ENCODE measurements at places on chromosomes 16 and 17.

DNA sequence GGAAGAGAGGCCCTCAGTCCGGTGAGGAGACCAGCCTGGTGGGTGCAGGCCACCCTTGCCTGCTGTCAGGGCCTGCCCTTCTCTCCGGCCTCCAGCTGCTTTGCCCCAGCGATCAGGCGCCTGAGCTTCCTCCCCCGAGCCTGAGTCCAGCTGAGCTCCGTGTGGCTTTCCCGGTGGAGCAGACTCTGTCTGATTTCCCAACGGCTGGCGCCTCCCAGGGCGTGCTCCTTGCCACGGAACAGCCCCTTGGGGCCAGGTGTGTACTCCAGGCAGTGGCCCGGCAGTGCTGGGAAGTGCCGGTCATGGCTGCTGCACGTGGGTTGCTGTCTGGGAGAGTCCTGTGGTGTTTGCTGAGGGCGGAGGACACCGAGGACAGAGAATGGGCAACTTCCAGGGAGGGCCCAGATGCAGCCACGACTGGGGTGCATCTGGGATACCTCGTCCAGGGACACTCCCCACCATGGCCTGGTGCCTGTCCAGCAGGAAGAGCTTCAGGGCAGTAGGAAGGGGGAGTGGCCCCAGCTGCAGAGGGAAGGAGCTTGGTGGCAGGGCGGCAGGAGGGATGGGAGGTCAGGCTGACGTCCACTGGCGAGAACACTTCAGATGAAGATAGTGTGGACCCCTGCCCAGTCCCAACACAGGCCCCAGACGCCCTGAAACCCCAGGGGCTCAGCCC is 22.5 kb downstream of the METRNL start:
- no peak for DNase-seq

DNA sequence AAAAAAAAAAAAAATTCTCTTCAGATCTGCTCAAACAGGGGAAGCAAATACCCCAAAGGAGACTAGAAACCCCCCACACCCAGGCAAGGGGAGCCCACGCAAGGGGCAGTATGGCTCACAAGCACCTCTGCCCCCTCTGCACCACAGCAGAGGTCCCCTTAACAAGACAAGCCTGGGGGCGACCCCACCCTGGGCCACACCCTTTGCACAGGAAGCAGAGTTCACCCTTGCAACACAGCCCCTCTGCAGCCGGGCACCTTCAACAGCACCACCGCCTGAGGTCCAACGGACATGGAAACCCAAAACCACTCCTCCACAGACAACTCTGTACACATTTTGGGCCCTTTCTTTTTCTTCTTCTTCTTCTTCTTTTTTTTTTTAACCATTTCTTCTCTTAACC is 12.8 kb downstream of the AXIN1 start:
- DNase-seq, result peak; percentile 41

- DNase-seq, result no peak
Observed at GRCh38 chr17:78399693-78400144, 21.3 kb downstream of the PGS1 start.

- DNase-seq, result no peak
Observed at GRCh38 chr16:31507617-31507928, 618 bp downstream of the RUSF1 start.

- DNase-seq, result no peak
Observed at GRCh38 chr17:6427279-6427781, 7.6 kb downstream of the AIPL1 start.

DNA sequence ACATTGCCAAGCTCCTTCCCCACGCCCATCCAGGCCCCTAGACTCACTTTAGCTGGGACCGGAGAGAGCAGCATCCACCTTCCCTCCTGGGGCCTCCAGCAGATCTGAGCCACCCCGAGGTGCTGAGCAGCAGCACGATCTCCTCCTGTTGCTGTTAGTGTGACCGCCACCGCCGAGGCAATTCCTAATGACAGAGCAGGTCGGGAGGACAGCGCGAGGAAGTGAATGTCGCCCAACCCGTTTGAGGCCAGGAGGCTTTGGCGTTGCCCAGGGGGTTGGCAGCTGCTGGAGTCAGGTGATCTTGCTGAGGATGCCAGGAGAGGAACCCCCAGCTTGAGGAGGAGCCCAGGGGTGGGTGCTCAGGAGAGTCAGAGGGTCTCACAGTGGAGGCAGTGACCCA is at the start of gene RNF222:
Gene RNF222, minus strand, starts transcription at position 192 of the 400 bp plus-strand sequence. CDS start 4,366 bp downstream, outside the sequence.
- no peak for DNase-seq

DNA sequence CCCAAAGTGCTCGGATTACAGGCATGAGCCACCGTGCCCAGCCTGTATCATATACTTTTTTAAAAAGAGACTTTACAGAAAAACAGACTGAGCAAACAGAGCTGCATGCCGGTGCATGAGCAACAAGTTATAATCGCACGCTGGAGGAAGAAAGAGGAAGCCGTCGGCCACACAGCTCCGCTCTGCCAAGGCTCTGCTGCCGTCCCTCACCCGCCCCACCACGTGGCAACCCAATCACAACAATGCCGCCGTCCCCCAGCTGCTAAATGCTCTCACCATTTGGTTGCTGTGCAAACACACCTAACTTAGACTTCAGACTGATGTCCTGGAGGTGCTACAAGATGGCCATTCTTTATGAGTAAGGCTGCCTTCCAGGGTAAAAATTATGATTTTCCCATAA is 83.5 kb downstream of the ADCY9 start:
- DNase-seq, result peak; percentile 26

- peak; percentile 64 for DNase-seq
Observed at GRCh38 chr17:48678141-48678971, 44.0 kb downstream of the PRAC1 start.

DNA sequence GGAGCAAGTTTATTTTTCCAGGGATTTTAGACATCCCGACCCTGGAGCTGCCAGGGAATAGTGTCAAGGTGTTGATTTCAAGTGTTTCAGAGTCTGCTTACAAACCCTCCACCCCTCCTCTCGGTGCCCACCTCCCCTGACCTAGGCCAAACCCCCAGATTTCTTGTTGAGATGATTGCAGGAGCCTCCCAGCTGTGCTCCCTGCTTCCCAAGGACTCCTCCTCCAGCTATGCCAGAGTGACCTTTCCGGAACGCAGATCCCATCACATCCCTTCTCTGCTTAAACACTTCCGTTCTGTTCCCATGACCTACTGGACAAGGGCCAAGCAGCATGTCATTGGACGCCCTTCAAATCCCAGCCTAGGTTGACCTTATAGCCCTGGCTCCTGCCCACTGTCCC is 23.7 kb upstream of the CDH1 start:
- DNase-seq, result no peak

DNA sequence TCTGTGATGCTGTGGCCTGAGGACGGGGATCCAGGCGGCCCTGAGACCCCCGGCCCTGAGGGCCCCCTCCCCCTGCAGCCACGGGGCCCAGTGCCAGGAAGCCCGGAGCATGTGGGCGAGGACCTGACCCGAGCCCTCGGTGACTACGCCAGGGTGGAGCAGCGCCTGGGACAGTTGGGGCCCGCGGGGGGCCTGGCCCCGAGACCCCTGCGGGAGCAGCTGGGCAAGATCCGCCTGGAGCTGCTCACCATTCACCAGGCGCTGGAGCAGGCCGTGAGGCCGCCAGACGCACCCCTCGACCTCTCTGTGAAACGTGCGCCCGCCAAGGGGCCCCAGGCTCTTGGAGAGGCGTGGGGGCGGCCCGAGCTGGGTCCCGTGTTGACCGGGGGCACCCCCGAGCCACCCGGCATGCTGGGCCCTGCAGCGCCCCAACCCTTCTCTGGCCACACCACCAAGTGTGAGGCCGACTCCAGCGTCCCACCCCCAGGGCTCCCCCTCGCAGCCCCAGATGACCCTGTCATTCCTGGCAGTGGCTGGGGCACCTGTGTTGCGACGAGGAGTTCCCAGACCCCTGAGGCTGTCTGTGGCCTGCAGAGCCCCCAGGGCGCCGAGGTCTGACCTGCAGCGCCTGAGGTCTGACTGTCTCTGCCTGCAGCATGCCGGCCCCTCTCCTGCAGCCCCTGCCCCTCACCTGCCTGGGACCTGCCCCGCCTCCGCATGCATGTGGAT is 2.0 kb upstream of the NHLRC4 start:
- DNase-seq, result no peak

- DNase-seq, result no peak
Observed at GRCh38 chr17:65886315-65887245, 305.4 kb downstream of the CEP112 start.

DNA sequence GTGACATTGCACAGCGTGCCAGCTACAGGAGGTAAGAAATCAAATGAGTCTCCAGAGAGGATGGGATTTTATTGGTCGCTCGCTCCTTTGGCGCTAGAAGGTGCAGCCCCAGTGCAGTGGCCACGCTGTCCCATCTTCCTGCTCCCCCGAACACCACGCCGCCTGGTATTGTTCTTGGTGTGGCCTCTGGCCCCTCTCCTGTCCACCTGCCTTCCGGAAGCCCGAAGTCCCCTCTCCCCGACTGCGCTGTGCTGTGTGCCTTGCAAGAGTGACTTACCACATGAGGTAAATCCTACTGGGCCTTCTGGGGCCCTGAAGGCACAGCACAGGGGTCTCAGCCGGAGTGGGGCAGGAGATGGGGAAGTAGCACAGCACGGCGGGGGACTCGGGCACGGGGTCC is 58.2 kb downstream of the MARCHF10 start:
- no peak for DNase-seq

GRCh38 chr16:67770346-67770991 is 35.9 kb downstream of the RANBP10 start:
- DNase-seq, result no peak

DNA sequence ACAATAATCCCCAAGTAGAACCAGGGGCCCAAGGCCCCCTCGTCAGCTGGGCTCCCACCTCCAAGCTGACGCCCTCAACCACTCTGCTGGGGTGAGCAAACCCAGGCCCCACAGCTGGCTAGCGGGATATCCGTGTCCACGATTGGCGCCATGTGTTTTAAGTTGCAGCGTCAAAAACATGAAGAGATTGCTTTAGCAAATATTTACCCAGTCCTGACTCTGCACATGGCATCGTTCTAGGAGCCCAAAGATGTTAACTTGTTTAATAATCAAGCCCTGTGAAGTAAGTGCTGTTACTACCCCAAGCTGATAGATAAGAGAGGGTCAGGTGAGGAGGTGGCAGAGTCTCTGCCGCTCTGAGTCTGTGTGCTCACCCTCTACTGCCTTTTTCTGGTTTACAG is 344 bp upstream of the SEPTIN12 start:
- no peak for DNase-seq

DNA sequence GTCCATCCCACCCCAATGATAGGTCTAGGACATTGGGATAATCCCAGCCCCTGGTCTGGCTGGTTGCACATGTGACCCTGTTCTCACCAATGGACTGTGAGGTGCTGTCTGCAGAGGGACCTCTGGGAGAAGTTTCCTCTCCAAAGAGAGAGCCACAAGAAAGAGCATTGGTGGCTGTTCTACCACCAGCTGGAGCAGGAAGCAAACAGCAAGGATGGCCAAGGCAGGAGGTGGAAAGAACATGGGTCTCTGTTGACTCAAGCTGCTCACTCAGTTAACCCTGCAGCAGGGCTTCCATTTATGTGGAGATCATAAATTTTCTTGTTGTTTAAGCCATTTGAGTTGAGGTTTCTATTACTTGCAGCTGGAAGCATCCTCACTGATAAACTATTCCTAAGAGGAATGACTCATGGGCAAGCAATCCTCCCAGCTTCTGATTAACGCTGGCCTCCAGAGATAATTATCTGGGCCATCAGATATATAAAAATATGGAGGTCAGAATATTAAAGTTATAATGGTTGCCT is 52.6 kb downstream of the CYB5B start:
- no peak for DNase-seq

GRCh38 chr17:68792042-68792685 is 163.0 kb downstream of the ABCA8 start:
- no peak for DNase-seq

DNA sequence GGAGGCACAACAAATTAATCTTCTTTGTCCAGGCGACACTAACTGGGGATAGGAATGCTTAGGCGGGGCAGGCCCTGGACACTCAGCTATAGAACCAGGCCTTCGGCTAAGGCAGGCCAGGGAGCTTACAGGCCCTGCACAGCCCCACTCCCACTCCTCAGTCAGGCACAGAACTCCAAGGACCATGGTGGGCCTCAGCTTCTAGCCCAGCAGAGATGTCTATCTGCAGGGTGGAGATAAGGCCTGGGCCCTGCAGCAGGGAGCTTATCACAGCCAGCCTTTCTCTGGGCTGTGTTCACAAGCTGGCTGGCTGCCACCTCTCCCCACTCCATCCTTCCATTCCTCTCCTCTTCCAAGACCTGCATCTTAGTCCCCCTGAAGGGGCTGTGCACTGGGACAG is 68.1 kb downstream of the TMEM132E start:
- DNase-seq, result no peak

- no peak for DNase-seq
Observed at GRCh38 chr16:59591480-59591879, 857.4 kb upstream of the GOT2 start.

GRCh38 chr16:67263201-67263600 is 14.4 kb downstream of the SLC9A5 start:
- no peak for DNase-seq

DNA sequence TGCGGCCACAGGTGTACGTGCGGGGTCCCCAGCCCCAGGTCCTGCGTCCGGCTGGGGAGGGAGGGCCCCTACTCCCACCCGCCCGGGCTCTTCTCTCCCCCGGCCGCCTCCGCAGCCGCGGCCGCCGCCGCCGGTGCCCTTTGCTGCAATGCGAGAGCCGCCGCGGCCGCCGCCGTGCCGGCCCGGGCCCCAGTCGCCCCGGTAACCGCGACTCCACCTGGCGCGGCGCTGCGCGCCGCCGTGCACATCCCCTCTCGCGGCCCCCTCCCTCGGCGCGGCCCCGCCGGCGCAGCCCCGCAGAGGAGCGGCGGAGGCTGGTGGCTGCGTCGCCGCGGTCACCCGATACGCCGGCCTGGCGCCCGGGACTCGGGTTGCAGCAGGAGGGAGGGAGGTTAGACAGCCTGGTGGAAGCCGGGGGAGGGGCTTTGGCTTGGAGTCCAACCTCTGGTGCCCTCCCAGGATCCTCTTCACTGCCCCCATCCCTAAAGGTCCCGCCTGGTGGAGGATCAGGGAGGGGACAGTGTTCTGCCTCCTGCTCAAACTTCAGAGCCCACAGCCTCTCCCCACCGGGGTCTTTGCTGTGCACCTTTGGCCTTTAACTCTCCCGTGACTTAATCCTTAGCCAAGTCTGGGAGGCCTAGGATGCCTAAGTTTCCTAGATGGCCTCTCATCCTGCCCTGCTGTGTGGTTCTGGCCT is 32.9 kb downstream of the SRCIN1 start:
- no peak for DNase-seq

- no peak for DNase-seq
Observed at GRCh38 chr17:3982541-3983017, 18.3 kb upstream of the ATP2A3 start.

DNA sequence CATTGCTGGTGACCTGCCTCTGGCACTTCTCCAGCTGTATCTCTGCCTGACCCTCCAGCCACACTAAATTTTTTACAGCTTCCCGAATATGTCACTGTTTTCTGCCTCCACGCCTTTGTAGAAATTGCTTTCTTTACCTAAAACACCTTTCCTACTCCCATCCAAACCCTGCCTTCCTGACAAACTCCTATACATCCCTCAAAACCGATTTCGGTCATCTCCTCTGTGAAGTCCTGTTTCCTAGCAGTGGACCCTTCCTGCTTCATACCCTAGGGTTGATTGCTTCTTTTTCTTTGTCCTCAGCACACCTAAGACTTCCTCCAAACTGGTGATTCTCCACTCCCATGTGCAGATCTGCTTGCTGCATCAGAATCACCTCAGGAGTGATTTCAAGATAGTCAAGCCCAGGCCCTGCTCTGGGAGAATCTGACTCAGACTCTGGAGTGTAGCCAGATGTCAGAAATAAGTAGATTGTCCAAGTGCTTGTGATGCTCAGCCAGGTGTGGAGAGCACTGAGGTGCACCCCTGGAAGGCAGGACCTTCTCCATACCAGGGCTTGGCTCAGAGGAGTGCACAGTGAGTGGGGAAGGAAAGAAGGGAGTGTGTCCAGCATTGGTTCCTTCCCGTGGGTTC is 184.2 kb downstream of the COPRS start:
- no peak for DNase-seq
